ENCODE measurements at places on chromosomes 2 and 18. TPM values are rescaled to one million over a fixed set of nuclear protein-coding genes. Genes with fewer than 3 reads are reported as not detected.

DNA sequence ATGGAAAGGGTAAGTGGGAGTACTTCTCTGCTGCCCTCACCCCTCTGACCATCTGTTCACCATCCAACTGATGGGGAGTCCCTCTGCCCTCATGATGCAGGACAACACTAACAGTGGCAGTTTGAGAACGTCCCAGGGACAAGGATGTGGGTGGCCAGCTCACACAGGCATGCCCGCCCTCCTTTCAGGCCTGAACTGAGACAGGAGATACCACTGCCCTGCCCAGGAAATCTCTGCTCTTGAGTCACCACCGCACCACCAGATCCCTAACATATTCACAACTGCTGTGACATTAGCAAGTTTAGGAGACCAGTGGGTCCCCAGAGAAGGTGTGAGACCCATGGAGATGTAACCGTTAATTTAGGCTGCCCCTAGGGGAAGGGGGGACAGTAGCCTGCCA lies 66.2 kb downstream of the TRAPPC8 start:
- H3K36me3 ChIP-seq: peaks cover 52% of the 10 kb centered on the region
- H3K27ac ChIP-seq: no peak overlapping the region
- H3K4me1 ChIP-seq: peaks cover 7% of the 10 kb centered on the region
- no peak for DNase-seq
- H3K27me3 ChIP-seq: no peaks in the 10 kb centered on the region

DNA sequence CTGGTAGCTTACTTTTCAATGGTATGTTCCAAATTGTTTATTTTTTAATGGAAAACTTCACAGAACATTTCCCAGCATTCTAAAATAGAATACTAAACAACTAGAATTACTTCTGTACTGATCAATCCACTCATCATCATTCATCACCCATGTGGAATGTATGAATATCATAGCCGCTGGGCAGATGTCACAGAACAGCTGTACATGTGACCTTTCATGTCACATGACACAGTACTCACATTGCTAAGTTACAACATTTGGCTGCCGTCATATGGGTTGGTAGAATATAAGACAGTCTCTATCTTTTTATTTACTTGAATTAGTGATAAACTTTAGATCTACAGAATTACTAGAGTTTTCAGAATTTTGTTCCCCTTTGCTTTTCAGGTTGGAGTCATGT lies 387.6 kb downstream of the ZEB2 start:
- H3K27ac ChIP-seq: no peak overlapping the region
- H3K4me3 ChIP-seq: no peak overlapping the region
- no peak for DNase-seq
- peaks cover 15% of the 10 kb centered on the region for H3K36me3 ChIP-seq
- no peaks in the 10 kb centered on the region for H3K27me3 ChIP-seq

GRCh38 chr2:210169516-210170195 lies 1.6 kb downstream of the KANSL1L start:
- peaks cover 24% of the 10 kb centered on the region for H3K27me3 ChIP-seq
- DNase-seq: no peak
- peaks cover 1% of the 10 kb centered on the region for H3K36me3 ChIP-seq

- H3K27me3 ChIP-seq: no peaks in the 10 kb centered on the region
- no peak overlapping the region for H3K27ac ChIP-seq
- no peak for DNase-seq
- no peaks in the 10 kb centered on the region for H3K4me1 ChIP-seq
These were observed 1108.5 kb upstream of the CDH2 start for GRCh38 chr18:29285471-29285870.

GRCh38 chr2:39470580-39470979 lies 33.5 kb upstream of the MAP4K3 start:
- DNase-seq: no peak
- peaks cover 2% of the 10 kb centered on the region for H3K36me3 ChIP-seq
- peaks cover 9% of the 10 kb centered on the region for H3K4me1 ChIP-seq
- no peak overlapping the region for H3K4me3 ChIP-seq

DNA sequence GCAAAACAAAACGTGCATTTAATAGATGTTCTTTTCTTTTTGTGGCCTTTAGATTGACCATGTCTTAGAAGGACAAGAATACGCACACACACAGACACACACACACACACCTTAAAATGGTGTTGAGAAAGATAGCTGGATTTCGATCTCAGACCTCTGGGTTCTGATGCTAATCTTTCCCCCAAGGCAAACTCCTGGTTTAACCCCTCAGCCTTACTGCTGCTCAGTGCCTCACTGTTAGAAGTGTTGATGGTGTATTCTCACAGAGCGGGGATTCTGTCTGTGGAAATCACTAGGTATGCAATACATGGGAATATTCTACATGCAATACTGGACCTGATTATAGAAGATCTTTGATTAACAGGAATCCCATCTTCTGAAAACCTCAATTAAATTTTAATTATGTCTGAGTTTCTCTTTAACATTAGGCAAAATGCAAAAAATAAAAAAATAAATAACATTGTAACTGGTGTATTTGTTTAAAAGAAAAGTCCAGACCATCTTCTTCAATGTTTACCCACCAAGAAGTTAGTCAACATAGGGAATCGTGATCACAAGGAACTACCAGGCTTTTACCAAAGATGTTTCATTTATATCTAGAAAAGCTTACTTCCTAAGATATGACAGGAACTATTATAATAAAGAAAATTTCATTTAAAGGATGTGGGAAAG lies 613.5 kb downstream of the LRP1B start:
- no peaks in the 10 kb centered on the region for H3K36me3 ChIP-seq
- DNase-seq: no peak
- no peaks in the 10 kb centered on the region for H3K27me3 ChIP-seq
- H3K4me3 ChIP-seq: no peak overlapping the region

GRCh38 chr18:11980163-11980493 lies 1.2 kb upstream of the IMPA2 start:
- peak overlapping the region; percentile 72 for H3K27ac ChIP-seq
- peak overlapping the region; percentile 87 for H3K4me3 ChIP-seq
- H3K4me1 ChIP-seq: peaks cover 22% of the 10 kb centered on the region

DNA sequence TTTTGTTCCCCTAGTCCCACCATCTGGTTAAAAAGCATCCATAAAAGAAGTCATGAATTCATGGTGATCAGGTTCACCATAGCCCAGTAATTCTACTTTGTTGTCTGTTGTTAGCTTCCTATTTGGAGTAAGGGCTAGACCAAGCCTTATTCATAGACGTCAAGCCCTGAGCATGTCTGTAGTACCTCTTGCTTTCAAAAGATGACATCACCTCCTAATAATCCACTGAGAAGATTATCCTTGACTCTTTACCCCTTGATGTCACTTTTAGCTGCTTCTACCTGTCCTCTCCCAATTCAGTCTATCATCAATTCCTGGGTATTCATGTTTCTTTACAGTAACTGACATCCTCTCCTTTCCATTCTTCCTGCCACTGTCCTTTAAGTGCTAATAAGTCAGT lies 90.1 kb downstream of the EML6 start:
- no peak overlapping the region for H3K27ac ChIP-seq
- DNase-seq: no peak
- no peaks in the 10 kb centered on the region for H3K36me3 ChIP-seq

C2orf74 gene
- 8.5 TPM for total RNA-seq

ERICH2 gene
- not detected for total RNA-seq

POTEI gene
- total RNA-seq: not detected

FTCDNL1 gene
- 2.8 TPM for total RNA-seq

PROKR1 gene
- total RNA-seq: not detected

ESPNL gene
- total RNA-seq: not detected

UNC80 gene
- not detected for total RNA-seq

ANKRD30B gene
- not detected for total RNA-seq

MROH2A gene
- total RNA-seq: not detected

ARHGAP15 gene
- 101 TPM for total RNA-seq

PTPRN gene
- total RNA-seq: 0.28 TPM

FAM161A gene
- total RNA-seq: 4.8 TPM

FAM117B gene
- 3.7 TPM for total RNA-seq

GBX2 gene
- not detected for total RNA-seq

Measured in activated CD8-positive, alpha-beta memory T cell treated with anti-CD3 and anti-CD28 coated beads, Interleukin-2, amount 10 ng/mL, durations not matched to agents 7 days and 5 days (primary cell).